ENCODE measurements at places on chromosomes 12 and 14. TPM values are rescaled to one million over a fixed set of nuclear protein-coding genes. Genes with fewer than 3 reads are reported as not detected.

Gene RD3L
- total RNA-seq = not detected

Gene TEX52
- not detected for total RNA-seq

DNA sequence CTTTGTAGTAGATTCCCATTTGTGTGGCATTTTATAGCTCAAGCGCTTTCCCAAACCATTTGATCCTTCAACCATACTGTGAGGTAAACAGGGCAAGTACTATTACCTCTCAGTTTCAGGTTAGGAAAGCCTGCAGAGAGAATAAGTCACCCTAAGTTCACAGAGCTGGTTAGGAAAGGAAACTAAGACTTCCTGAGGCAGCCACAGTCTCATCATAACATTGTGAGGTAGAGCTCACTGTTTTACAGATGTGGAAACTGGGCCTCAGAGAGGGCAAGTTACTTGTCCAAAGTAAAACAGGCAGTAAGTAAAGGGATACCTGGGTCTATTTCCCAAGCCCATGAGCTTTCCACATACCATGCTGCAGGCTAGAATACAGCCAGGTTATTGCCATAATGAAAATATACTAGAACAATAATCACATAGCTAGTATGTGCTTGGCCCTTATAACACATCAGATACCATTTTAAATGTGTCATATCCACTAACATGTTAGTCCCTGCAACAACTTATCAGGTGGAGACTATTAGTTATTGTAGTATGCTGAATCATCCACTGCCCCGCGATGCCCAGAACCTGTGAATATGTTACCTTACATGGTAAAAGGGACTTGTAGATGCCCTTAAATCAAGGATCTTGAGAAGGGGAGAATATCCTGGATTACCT lies 150.9 kb upstream of the GRIP1 start:
- H3K4me1 ChIP-seq = no peaks in the 10 kb centered on the region

DNA sequence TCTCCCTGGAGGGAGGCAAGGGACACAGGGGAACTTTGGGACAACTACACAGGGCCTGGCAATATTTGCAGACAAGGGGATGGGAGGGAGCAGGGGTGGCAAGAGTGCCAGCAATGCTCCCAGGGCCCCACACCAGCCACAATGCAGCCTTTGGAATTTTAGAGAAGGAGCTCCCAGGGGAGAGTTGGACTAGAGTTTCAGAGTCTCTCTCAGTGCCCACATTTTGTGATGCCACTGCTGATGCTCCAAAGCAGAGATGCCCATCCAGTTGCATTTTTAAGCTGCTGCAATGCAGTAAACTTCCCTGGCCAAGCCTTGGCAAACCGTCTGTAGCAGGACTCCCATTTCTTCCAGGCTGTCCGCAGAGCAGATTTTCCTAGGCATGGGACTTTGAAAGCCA lies 98.9 kb downstream of the ZFP36L1 start:
- no peaks in the 10 kb centered on the region for H3K4me1 ChIP-seq
- H3K27ac ChIP-seq = no peak overlapping the region
- no peak overlapping the region for H3K4me3 ChIP-seq
- no peaks in the 10 kb centered on the region for H3K36me3 ChIP-seq
- DNase-seq = no peak
